Adipose tissue (tissue), 3 donors: ENCODE measurements at places on chromosomes 1 and 21. TPM values are rescaled to one million over a fixed set of nuclear protein-coding genes. Genes with fewer than 3 reads are reported as not detected.

Gene MEX3A
- polyA plus RNA-seq: 0.43 TPM

Gene MKNK1
- polyA plus RNA-seq: 39.3 TPM

Gene SHISAL2A
- 0.18 TPM for polyA plus RNA-seq

Gene MMP23B
- 0.89 TPM for polyA plus RNA-seq

Gene CCDC190
- polyA plus RNA-seq: not detected

Gene CENPL
- polyA plus RNA-seq: 4.8 TPM

Gene DDR2
- 101 TPM for polyA plus RNA-seq

Gene AK4
- 4.6 TPM for polyA plus RNA-seq

Gene KPNA6
- polyA plus RNA-seq: 10.1 TPM

Gene ZYG11A
- not detected for polyA plus RNA-seq

Gene CENPF
- 0.22 TPM for polyA plus RNA-seq

Gene RNF207
- polyA plus RNA-seq: 7.5 TPM

Gene CHIA
- not detected for polyA plus RNA-seq

Gene DMRTA2
- not detected for polyA plus RNA-seq

Gene REN
- polyA plus RNA-seq: not detected

Gene IGFN1
- polyA plus RNA-seq: 0.11 TPM

Gene FCRL5
- polyA plus RNA-seq: not detected

Gene LDLRAD2
- 0.63 TPM for polyA plus RNA-seq
